ENCODE measurements at places on chromosomes 4 and X.
A peak's percentile ranks its signal among the peaks of the same experiment; 100 is the strongest.

- DNase-seq, result no peak
These were observed 57.2 kb upstream of the UGT2B7 start for GRCh38 chr4:69039071-69039470.

DNA sequence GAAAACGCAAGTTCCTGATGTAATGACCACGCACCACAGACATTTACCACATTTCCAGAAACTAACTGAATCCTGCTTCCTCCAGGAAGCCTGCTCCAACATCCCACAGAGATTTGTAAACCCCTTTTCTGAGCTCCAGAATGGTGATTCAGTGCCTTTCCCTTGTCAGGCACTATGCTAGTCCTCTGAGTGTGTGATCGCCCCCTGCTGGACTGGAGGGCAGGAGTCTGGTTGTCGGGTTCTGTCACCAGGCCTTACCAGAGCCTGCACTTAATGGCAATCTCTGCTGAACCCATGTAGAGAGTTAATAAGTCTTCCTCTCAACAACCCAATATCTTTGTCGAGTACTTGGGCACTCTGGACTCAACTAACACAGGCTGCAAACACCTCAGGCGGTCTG, 14.5 kb upstream of the KDM5C start:
- peak; percentile 20 for DNase-seq

DNA sequence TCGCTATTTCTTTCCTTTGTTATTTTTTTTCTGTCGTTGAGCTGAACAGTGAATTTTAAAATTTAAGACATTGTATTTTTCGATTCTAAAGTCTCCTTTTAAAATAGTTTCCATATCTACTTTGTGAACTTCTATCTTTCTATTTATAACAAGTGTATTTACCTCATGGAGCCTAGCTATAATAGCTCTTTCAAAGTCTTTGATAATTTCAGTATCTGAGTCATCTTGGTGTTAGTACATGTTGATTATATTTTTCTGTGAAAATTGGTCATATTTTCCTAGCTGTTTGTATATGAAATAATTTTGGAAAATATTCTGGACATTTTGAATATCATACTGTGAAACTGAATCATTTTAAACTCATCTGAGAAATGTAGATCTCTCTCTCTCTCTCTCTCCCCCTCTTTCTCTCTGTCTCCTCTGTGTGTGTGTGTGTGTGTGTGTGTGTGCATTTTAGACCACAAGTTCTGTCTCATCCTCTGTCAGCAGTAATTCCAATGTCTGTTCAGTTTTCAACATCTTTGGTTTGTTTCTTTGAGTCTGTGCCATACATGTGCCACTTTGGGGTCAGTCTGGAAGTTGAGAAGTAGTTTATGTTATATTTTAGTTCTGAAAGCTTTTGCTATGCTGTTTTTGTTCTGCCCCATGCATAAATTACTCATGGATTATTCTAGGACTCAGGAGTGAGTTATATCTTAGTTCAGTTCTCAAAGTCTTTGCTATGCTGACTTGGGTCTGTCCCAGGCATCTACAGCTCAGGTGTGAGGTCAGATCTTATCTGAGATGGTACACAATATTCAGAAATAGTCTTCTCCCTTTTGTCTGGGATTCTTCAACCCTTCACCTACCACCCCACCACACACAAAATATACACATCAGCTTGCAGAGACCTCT, 366.4 kb upstream of the CASK start:
- no peak for DNase-seq

- peak; percentile 3 for DNase-seq
These were observed 171.2 kb upstream of the GPC4 start for GRCh38 chrX:133586443-133586842.

- DNase-seq, result no peak
These were observed 453.9 kb upstream of the ZFP42 start for GRCh38 chr4:187541666-187542065.

- no peak for DNase-seq
These were observed 109.2 kb upstream of the HS3ST1 start for GRCh38 chr4:11537846-11538245.

- no peak for DNase-seq
These were observed 690.2 kb downstream of the FAT4 start for GRCh38 chr4:126004941-126005340.

GRCh38 chrX:148914783-148915182, 414.4 kb downstream of the AFF2 start:
- no peak for DNase-seq

DNA sequence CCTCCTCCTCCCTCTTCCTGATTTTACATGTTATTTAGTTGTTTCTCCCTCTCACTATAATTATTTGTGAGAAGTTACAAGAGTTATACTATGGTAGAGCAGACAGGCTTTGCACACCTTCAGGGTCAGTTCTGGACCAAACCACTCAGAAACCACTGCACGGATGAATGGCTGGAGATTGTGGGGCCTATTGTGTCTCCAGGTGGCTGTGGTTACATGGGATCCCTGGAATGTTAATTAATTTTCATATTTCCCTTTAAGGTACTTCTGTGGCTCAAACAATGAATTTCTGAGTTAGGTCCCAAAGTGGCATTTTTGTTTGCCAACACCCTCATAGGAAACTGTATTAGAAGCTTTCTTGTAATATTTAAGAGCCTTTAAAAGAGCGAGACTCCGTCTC, 151.9 kb downstream of the BMPR1B start:
- no peak for DNase-seq

GRCh38 chrX:150602296-150602695, 33.9 kb downstream of the MTM1 start:
- DNase-seq, result no peak

GRCh38 chrX:45716750-45717149, 516.1 kb upstream of the DIPK2B start:
- DNase-seq, result no peak

GRCh38 chr4:94415448-94415847, 36.3 kb upstream of the PDLIM5 start:
- no peak for DNase-seq

- DNase-seq, result no peak
These were observed at the start of gene NEUROG2 for GRCh38 chr4:112516066-112516470. TSS of gene NEUROG2 (minus strand) at chr4:112516180. CDS start at chr4:112515475, 705 bp downstream.

GRCh38 chrX:119729408-119730201, 28.8 kb upstream of the SOWAHD start:
- peak; percentile 80 for DNase-seq

GRCh38 chrX:102345916-102346315, 93.9 kb downstream of the NXF2B start:
- peak; percentile 75 for DNase-seq

DNA sequence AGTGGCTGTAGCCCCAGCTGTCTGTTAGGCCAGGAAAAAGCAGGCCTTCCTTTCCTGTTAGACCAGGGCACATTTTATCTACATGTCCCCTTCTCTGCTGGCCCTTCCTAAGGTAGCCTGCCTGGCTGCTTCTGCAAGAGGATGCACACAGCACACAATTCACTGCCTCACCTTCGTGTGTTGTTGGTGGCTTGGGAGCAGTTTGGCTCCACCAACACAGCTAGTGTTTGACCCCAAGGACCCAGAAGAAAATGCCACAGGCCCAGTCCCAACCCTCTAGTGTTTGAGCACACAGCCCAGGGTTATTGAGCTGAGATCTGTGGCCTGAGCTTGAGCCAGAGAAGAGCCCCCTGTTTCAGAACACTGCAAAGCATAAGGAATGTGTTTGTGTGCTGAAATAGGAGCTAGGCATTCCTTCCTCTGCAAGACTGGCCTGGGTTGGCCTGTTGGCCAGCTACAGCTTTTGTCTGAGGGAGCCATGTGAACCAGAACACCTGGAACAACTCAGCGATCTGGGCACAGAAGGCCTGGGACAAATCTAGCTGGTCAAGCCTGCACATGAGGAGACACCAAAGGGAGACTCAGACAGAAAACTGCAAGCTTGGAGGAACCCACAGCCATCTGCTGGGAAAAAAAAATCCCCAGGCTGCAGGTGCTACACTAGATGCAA, 26.4 kb downstream of the MAGEE1 start:
- peak; percentile 55 for DNase-seq

- no peak for DNase-seq
These were observed 1.9 kb upstream of the CHST7 start for GRCh38 chrX:46571423-46572339.

DNA sequence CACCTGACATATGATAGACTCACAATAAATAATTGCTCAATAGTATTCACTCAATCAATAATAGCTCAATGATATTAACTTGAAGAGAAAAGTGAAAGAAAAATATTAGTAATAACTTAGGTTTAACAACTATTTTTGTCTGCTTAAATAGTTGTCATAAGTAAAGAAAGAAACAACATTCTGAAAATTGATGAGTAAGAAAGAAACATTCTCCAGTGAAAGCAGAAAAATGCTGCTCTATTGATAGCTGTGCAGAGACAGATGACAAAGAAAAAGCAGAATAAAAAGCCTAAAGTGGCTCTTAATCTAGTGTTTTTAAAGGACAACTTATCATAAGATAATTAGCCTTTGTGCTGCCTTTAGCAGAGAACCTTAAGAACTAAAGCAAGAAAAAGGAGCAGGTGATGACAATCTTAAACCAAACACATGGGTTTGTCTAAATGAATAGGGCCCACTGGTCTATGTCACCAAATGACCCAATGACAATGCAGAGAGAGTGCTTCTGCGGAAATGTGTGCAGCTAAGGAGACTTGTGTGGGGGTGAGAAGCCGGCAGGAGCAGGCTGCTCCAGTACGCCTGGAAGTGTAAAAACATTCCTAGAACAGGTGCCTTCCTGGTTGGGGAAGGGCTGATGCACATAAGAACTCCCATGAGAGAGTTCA, 13.2 kb downstream of the HS3ST1 start:
- DNase-seq, result no peak

- DNase-seq, result no peak
These were observed 49.6 kb downstream of the LNX1 start for GRCh38 chr4:53541577-53542206.

GRCh38 chrX:98068024-98068580, 1184.4 kb downstream of the RPA4 start:
- no peak for DNase-seq

DNA sequence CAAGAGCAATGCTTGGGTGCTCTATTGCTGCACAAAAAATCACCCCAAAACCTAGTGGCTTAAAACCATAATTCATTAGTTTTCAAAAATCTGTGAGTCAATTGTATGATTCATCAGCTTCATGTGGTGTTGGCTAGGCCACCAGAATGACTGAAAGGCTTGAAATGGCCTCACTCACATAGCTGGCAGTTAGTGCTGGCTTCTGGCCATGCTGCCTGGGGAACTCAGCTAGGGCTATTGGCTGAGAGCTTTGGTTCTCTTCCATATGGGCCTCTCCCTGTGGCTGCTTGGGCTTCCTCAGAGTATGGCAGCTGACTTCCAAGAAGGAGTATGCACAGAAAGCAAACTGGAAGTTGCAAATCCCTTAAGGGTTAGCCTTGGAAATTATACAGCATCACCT, 3.1 kb upstream of the MTMR1 start:
- DNase-seq, result no peak

- no peak for DNase-seq
These were observed 43.5 kb downstream of the DDIT4L start for GRCh38 chr4:100146756-100147155.

DNA sequence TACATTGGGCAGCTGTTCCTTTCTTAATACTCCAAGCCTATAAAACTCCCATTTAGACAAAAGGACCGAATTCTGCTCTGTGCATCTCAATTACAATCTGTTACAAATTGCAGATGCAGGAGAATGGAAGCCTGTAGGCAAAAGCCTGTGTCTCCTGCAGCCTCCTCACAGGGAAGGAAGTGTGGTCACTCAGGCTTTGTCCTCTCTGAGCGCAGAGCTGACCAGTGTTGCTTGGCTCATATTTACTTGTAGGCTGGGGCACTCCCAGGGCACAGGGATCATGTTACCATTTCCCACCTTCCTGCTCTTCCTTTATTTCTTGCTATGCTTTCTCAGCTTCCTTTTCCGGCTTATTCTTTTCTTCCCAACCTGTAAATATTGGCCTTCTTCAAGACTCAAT, 15.7 kb downstream of the SUPT20HL2 start:
- DNase-seq, result no peak

DNA sequence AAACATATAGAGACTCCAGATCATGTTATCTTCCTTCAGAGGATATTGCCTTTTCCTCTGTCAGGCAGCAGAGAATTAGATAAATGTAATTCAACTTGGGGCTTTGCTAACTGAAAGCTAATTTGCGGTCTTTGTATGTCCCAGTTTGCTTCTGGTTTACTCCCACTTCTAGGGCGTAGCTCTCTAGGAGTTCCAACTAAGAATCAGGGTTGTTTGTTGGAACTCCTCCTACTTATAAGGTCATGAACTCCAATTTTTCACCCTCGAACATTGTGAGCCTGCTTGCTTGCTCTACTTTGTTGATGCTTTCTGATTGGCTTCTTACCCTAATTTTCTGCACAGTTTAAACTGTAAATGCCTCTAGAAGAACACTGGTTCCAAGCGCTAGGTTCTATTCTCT, 66.1 kb downstream of the FMR1NB start:
- DNase-seq, result no peak

GRCh38 chrX:55118574-55118973, 29.8 kb downstream of the PAGE2 start:
- no peak for DNase-seq

GRCh38 chrX:143027275-143027674, 1.5 kb downstream of the SPANXN4 start:
- peak; percentile 1 for DNase-seq

- DNase-seq, result no peak
These were observed 21.3 kb downstream of the GPKOW start for GRCh38 chrX:49102190-49102589.

- no peak for DNase-seq
These were observed 4.3 kb downstream of the OCIAD2 start for GRCh38 chr4:48902266-48902665.

DNA sequence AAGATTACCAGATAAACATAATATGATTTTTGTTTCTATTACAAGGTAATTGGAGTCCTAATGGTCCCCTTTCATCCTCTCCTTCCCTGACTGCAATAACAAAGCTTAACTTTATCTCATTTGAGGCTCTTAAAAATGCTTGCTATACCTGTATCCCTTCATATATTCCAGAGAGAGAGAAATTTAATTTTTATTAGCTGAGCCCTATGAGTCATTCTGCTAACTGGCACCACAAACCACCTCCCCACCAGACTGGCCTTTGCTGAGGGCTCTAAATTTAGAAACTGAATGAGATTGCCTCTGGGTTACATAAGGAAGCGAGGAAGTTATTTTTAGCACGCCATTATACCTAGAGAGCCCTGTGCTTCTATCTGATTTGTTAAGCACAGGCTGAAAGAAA, 27.4 kb downstream of the CBLL2 start:
- DNase-seq, result no peak

DNA sequence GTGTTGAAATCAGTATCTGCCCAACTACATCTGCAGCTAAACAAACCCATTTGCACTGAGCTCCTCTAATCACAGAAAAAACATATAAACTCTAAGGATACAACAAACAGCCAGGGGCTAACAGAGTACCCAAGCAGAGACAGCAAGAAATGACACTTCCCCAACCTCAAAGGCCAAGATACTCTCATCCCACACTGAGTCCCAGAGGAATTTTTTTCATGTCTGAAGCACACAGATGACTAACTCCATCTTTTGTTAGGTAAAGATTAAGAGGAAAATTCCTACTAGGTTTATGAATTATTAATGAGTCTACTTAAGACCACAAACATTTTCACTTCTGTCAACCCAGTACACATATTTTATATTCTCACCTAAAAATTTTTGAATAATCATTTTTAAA, 31.6 kb downstream of the SEPSECS start:
- no peak for DNase-seq
